Esophagus mucosa (tissue), 1 donor: ENCODE measurements at places on chromosomes 1 and 21.

DNA sequence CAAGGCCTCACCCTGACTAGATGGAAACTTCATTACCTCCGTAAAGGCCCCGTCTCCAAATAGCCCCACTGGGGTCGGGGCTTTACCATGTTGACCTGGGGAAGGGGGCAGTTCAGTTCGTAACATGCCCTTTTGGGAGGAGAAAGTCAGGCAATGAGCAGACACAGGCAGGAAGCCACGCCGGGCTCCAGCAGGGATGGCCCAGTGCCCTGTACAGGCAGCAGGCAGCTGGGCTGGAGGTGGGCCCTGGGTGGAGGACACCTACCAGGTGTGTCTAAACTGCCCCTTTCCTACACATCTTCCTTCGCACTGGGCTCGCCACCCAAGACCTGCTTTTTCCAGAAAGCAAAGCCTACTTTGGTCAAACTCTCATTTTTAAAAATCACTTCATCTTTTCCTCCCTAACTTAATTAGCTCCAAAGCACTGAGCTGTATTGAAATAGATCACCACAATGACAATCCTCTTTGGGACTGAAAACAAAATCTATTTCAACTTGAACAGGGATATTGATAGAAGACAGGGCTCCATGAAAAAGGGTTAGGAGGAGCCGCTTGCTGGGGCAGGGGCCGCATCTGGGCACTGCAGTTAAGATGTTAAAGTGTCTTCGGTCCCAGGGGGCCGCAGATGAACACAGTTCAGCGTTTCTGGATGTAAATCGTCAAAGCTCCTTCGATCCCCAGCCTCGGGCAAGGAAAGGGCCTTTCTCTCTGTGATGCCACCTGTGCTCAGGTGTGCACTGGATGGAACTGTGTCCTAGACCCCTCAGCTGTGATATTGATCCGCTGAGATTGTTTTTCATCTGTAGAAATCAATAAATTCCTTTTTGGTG, 104.6 kb downstream of the PDE9A start:
- ATAC-seq: no peak

- ATAC-seq: no peak
Measured at GRCh38 chr1:212621949-212622305, 13.4 kb downstream of the ATF3 start.

- ATAC-seq: peak; percentile 65
Measured at GRCh38 chr1:159214149-159214760, 9.6 kb downstream of the ACKR1 start.

DNA sequence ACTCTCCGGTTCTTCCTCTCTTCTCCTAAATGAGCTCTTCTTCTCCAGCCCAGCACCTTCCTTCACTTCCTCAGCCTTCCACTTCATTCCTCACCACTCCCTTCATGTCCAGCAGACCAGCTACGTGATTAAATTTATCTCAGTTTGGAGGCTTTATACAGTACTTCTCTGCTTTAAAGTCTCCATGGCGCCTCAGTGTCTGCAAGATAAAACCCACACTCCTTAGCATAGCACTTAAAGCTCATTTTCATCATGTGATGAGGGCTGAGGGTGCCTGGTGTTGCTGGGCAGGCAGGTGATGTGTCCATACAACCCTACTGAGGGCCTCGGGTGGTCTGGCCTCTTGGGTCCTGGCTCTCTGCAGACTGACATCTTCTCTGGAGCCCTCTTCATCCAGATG, 7.7 kb downstream of the SLC5A9 start:
- no peak for ATAC-seq

GRCh38 chr1:71521655-71522264, 440.9 kb upstream of the ZRANB2 start:
- no peak for ATAC-seq

DNA sequence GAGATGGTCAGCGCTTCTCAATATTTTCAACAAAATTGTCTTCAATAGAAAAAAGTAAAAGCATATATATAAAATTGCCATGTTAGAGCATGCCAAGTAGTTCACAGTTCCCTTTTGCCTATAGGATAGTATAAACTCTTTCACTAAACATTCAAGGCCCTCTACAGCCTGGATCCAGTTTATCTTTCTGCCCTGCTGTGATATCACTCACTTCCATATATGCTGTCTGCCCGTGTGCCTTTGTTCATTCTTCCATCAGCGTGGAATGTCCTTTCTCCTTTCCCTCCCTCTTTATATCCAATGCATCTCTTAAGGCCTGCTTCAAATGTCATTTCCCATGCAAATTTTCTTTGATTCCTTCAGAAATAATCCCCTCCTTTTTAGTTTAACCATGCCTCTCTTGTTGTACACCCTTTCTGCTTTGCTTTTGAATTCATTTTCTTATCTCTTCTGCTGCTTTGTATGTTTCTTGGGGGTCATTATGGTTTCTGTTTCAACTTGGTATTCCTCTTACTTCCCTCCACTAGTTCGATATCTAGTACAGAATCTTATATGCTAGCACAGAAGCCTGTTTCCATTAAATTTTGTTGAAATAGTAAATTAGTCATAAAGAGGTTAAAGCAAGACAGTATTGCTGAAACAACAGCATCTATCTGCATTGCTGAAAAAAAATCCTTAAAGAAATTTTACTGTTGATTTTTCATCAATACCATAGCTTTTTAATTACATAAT, 44.7 kb downstream of the XCL2 start:
- ATAC-seq: no peak
